ENCODE measurements at places on chromosomes 7 and 10.

DNA sequence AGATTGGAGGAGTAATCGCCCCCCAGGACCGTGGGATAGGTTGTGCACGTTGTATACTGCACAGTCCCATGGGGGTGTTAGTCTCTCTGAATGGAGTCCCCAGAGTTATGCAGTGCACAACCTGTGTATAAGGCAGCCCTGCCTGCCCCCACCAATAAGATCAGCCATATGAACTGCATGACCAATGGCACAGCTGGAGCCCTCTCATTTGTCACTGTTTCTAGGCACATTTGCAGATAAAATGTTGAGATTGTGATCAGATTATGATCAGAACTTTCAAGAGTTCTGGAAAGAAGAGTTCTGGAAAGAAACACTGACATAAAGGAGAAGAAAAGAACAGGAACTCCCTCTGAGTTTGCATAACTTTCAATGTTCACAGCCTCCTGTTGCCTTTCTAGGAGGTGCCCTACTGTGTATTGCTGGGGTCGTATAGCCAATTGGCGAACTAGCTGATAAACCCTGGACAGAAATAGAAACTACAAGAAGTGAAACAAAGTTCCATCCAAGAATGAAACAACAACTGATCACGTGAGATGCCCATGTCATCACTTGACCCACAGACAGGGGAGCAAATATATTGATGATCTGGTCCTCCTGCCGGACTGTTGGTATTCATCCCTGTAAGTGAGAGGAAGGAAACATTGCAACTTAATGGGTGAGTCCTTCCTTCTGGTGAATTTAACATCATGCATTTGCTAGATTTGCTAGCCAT is 49.6 kb upstream of the TOMM7 start:
- no peak for DNase-seq

DNA sequence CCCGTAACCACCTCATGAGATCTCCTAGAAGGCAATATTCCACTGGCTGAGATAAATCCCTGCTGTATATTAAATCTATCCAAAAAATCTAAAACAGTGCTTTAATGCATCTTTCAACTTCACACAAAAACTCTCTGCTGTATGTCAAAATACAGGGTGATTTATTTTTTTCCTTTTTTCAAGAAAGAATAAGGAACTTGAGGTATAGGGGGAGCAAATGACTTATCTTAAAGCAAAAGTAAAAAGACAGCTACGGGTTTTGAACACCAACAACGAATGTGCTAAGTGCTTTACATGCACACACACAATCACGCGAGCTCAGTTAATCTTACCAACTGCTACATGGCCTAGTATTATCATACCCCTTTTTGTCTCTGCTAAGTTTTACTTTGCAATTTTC is 168.9 kb upstream of the PHF14 start:
- no peak for DNase-seq

DNA sequence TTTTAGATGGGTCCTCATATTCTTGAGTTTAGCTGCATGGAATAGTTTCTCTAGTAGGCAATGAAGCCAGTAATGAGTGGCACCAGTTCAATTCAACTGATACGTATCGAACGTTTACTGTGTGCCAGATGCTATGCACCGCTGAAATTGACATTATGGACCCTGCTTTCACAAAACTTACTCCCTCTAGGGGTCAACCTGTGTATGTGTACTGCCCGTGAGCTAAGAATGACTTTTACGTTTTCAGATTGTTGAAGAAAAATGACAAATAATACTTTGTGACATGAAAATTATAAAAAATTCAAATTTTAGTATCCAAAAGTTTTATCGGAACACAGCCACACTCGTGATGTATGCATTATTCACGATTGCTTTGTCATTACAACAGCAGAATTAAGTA is 95.5 kb downstream of the ZMYND11 start:
- DNase-seq, result peak; percentile 39

DNA sequence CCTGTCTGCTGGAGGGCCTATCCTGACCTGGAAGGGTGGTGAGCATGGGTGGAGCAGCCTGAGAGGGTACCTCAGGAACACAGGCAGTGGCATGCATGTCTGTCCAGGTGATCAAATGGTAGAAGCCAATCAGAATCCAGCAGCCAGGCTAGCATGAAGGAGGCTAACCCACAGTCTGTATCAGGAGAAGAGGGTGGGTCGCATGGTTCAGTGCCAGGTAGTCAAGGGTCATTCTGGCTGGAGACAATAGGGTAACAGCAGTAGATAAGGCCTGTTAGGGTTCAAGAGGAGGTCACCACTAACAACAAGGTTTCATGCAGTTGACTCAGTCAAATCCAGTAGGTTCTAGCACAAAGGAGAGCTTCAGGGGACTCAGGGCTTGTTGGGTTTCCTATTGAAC is 10.4 kb downstream of the ALDH18A1 start:
- no peak for DNase-seq

DNA sequence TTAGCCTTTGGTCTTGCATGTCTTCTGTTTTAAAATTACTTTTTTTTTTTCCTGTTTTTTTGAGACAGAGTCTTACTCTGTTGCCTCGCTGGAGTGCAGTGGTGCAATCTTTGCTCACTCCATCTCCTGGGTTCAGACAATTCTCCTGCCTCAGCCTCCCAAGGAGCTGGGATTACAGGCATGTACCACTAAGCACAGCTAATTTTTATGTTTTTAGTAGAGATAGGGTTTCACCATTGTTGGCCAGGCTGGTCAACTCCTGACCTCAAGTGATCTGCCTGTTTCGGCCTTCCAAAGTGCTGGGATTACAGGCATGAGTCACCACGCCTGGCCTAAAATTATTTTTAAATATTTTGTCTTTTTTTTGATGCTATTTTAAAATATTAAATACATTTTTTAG is 38.5 kb downstream of the MLLT10 start:
- DNase-seq, result no peak

DNA sequence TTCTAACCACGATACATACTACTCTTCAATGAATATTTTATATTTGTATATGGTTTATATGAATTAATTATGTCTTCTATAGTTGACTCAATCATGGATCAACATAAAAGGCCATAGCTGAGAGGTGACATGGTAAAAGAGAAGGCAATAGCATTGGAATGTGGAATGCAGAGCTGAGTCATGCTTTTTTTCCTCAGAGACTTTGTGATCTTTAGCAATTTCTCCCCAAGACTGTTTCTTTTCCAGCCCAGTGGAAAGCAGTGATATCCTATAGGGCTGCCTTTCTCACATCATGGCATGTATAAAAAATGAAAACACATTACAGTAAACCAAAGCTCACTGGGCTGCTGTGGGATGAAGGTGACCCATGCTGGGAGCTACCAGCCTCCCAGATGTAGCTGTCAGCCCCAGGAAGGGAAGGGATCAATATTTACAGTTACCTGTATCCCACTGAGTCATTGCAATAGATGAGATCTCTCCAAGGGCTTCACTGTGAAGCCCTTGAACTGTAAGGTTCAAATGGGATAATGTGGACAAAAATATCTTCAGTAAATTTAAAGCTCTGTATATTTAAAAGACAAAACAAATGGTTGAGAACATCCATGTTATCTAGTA is 30.2 kb downstream of the SLC39A12 start:
- DNase-seq, result peak; percentile 86

DNA sequence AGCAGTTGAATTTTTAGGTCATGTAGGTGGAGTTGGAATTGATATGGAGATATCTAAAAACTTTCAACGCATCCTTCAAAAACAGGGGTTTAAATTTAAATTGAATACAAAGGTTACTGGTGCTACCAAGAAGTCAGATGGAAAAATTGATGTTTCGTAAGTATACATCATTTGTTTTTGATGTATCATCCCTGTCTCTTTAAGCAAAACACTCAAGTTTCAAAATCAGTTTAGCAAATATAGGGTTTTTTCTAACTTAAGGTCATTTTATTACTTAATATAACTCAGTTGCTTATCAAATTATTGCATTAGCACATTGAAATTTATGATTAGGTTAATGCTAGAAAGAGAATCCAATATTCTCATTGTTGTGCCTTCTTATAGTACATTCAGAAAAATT is 24.6 kb downstream of the DLD start:
- DNase-seq, result no peak

GRCh38 chr7:52498366-52498765 is 537.1 kb upstream of the POM121L12 start:
- peak; percentile 28 for DNase-seq

DNA sequence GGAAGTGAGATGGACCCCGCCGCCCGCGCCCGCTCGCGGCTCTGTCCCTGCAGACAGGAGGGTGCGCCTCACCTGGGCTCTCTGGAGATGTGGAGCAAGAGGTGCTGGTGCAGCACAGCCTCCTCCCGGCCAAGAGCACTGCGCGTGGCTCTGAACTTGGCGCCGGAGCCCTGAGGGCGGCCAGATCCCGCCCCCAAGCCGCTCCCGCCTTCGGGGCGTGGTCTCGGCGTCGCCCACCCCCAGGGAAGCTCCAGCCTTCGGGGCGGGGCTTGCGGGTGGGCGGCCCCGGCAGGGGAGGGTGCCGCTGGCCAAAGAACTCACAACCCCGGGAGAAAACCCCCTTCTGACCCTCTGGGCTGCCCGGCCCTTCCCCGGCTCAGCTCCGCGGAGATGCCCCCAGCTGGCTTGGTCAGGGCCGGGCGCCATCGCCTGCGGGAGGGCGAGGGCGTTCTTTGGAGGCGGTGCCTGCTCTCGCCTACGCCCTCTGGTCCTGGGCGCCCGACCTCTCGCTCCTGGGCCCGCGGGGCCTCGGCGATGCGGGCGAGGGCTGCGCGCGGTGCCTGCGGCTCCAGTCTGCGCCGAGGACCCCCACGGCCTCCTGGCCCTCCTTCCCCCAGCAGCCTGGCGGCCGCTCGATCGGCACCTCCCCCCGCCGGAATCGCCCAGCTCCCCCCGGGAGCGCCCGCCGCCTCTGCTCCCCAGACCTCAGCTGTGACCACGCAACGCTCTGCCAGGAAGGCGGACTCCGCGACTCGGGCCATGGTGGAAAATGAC is at the start of gene ZNF488:
TSS of gene ZNF488 (minus strand) at position 146 of the 774 bp plus-strand sequence. CDS start 15,464 bp downstream, outside the sequence.
- peak; percentile 93 for DNase-seq

GRCh38 chr10:52256832-52257691 is 57.0 kb upstream of the DKK1 start:
- DNase-seq, result no peak

- DNase-seq, result no peak
Observed at GRCh38 chr10:59381687-59382086, 19.3 kb upstream of the FAM13C start.

DNA sequence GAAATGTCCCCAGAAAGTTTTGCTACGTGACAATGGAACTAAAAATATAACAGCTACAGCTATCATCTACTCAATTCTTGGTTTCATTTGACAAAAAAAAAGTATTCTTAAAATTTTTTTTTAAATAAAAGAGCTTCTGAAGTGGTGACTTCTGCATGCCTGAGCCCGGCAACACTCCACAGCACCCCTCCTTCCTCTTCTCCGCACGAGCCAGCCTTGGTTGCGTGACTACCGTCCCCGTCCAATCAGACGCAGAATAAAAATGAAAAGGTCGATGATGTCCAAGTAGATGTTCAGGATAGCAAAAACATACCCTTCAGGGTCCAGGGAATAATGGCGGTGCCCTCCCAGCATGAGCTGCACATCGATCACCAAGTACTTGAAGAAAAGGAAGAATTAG is 34.5 kb upstream of the GATAD1 start:
- no peak for DNase-seq
